ENCODE measurements at places on chromosomes 7 and 10.

- no peak for DNase-seq
These were observed 40.1 kb downstream of the LYZL1 start for GRCh38 chr10:29328983-29329382.

GRCh38 chr7:41148521-41148951 lies 554.4 kb downstream of the INHBA start:
- no peak for DNase-seq

DNA sequence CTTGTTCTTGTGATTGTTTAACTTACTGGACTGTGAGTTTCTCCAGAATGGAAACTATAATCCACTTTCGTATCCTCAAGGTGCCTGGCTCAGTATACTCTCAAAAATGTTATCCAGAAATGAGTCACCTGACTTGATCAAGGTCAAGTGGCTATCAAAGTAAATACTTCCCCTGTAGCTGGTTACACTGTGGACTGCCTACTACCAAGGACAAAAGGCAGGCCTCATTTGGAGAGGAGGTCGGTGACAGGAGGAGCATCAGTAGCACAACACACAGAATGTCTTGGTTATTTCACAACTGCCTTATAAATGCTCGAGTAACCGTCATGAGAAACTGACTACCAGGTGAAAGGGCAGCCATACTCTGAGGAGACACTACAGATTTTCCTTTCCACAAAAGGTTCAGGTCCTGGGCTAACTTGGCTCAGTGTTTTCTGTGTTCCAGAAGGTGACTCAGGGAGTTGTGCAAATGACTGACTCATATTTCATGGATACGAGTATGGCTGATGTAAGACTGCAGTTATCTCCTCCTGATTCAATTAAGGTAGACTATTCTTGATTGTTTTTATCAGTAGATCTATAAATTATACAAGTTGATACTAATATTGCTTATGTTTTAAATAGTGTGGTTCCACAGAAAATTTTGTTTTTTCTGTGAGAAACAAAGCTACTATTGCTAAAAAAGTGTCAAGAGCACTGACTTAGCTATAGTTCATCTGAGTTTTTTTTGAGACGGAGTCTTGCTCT lies 4.2 kb upstream of the CCNY start:
- DNase-seq = no peak

- DNase-seq = no peak
These were observed 143.3 kb downstream of the SLC25A13 start for GRCh38 chr7:96178581-96178980.

DNA sequence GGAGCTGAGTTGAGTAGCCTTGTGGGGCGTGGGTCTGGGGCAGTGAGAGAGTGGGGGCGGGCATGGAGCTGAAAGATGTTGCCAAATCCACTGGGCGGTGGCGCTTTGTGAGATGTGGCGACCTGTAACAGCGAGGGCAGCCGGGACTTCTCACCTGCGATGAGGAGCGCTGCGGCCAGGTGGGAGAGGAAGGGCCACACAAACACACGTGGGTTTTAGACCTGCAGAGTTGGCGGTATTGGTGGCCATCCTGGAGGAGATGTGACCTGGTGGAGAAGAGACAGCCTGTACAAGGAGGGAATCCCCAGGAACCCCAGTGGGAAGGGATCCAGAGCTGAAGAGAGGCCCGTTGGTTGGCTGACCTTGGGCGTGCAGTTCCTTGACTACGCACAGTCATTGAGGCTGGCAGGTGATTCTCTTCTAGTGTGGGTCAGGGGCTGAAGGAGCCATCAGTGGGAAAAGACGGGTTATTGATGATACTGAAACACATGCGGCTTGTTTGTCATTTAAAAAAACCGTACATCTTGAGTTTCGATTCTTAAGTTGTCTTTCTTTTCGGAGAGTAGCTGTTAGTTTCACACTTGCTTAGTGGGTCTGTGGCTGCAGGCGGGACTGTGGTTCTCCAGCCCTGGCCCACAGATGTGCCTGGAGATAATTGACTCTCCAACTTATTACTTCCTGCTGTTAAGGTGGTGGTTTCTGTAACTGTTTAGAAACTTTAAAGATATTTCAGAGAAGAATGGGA lies 2.4 kb downstream of the CHST12 start:
- DNase-seq = no peak

DNA sequence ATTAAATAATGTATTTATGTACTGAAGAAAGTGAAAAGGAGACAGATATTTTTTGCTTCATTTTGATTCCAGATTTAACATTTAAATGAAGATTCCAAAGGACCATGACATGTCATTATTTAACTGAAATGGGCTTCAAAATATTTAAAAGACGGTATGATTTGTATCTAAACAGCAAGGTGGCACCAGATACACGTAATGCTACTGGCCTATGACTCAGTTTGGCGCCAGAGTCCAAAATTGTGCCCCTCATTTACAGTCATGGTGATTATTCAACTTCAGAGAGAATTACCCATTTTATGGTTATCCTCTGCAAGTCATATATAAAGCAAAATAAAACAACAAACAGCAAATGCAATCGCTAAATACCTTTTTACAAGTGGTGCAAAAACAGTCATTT lies 94.5 kb downstream of the ETV1 start:
- DNase-seq = no peak

GRCh38 chr7:64685741-64686140 lies 19.8 kb downstream of the ZNF107 start:
- DNase-seq = no peak

DNA sequence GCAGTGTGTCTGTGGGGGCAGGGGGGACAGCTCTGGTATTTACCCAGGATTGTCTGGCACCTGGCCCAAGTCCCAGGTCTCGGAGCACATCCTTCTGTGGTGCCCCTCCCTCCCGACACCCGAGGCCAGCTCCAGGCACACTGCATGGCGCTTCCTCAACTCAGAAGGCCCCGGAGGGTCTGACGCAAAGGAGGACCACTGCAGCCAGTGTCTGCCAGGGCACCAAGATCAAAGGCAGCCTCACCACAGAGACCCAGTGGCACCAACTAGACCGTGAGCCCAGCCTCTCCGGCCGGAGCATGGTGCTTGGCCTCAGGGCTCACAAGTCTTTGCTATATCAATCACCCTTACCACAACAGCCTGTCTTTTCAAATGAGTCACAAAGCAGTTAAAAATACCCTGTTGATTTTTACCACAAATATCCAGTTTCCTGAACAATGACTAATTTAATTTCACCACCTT lies 99.3 kb upstream of the DDC start:
- no peak for DNase-seq

DNA sequence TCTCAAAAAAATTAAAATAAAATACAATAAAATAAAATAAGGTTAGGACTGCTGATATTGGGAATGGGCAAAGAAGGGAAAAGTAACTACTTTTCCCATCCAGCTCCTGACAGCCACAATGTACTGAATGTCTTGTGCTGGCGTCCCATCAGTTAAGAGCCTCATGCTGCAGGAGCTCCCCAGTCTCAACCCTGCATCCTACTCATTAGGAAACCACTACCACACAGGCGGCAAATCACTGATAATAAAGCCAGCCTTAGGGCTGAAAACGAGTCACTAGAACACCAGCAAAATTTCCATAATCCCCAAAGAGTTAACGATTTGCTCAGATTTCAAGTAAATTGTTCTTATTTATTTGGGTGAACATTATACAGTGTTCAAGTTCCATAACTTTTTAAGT lies 4.3 kb downstream of the YWHAG start:
- no peak for DNase-seq

- DNase-seq = no peak
These were observed 34.5 kb downstream of the ASB13 start for GRCh38 chr10:5631936-5632335.

- peak; percentile 42 for DNase-seq
These were observed 115.8 kb downstream of the THSD7A start for GRCh38 chr7:11716185-11716584.

- no peak for DNase-seq
These were observed 987 bp downstream of the INA start for GRCh38 chr10:103277713-103278536.

GRCh38 chr7:2802504-2803341 lies 41.4 kb downstream of the GNA12 start:
- DNase-seq = no peak

DNA sequence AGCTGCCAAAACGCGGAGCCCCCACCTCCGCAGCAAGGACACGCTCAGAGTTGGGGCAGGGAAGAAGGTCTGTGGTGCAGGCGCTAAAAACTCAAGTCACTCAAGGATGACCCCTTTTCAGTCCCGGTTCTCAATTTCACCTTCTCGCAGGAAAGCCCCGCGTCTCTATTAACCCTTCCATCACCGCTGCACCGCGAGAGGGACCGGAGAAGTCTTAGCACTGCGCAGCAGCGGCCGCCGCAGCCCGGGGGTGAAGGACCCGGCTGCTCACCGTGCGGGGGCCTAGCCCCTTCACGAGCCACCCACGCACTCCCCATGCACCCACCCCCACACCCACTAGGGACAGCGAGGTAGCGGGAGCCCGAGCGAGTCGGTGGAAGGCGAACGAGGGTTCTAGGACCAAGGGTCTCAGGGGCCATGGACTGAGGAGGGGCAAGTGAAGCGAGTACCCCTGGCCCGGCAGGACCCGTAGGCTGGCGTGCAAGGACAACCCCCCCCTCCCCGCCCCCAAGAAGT lies 162.9 kb downstream of the SH3PXD2A start:
- DNase-seq = no peak

DNA sequence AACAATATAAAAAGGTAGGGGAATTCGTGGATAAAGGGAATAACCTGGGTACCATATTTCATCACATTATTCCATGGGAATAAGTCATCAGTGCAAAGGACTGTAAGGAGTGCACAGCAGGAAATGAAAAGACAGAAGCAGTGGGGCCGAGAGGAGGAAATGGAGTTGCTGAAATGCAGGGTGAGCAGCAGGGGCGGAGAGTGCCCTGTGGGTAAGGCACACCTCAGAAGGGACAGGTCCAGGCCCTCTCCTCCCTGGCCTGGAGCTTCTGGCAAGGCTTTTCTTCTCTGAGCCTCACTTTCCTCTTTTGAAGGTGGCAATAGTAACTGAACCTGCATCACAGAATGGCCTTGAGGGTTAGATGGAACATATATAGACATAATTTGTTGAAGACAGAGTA lies 26.2 kb downstream of the IKZF1 start:
- no peak for DNase-seq

DNA sequence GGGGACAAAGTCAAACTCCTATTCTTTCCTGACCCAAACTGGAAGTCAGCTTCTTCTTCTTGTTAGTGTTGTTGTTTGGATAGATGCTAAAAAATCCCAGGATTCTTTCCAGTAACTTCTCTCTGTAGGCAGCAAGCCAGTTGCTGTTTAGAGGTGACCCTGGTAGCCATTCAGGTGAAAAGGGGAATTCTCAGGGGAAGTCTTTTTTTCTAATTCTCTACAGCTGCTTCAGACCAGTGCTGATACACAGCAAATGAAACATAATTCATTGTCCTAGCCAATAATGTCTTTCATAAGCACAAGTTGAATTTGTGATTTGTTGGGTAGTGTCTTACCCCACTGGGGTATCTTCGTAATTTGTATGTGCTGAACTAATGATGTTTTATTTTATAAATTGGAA lies 357.3 kb downstream of the BBS9 start:
- no peak for DNase-seq

GRCh38 chr7:90345595-90346335 lies 751 bp upstream of the GTPBP10 start:
- no peak for DNase-seq

Data from ovary (tissue), 10 donors.